Renal cortex interstitium (tissue), 15 donors: ENCODE measurements at places on chromosomes 2 and 18. TPM values are rescaled to one million over a fixed set of nuclear protein-coding genes. Genes with fewer than 3 reads are reported as not detected.

DNA sequence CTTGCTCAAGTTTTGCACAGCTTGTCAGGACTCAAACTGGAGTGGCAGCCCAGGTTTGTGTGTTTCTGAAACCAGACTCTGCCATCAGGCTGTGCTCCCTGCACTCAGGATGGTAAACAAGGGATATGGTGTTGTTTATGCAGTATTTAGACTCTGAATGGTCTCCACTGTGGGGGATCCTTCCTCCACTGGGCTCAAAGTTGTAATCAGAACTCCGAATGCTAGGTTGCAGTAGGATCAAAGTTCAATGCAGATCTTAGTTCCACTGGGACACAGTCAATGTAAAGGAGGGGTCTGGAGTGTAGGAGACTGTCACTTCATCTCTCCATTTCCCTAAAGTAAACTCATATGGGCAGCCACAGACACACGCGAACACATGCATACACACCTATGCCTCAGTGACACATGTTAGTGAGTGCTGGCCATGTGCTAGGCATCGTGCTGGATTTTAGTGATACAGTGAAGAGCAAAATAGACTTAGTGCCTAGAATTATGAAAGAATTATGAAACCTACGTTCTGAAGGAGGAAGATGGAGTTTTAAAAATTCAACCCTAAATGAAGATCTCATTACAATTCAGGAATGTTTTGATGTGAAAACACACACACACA is 6.1 kb downstream of the IL18R1 start:
- no peak for DNase-seq

DNA sequence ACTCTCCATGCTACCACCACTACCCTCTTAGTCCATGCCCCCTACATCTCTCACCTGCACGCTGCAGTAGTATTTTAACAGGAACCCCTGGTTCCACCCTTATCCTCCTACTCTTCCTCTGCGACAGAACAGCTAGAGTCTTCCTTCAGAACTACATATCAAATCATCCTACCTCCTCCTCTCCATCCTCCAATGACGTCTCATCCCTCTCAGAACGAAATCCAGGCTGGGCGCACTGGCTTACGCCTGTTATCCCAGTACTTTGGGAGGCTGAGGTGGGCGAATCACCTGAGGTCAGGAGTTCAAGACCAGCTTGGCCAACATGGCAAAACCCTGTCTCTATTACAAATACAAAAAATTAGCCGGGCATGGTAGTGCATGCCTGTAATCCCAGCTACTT is 10.3 kb upstream of the KIF3C start:
- DNase-seq: no peak

DNA sequence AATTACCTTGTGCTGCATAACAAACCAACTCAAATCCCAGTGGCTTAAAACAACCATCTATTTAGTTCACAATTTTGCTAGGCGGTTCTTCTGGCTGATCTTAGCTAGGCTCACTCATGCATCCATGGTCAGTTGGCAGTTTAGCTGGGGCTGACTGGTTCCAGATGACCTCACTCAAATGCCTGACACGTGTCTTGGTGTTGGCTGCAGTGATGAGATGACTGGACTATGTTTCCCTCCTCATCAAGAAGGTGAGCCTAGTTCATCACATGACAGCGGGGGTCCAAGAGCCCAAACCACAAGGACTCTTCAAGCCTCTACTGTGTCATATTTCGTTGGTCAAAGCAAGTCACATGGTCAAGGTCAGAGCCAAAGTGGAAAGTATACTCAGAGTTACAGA is 42.7 kb upstream of the ACTR3 start:
- DNase-seq: no peak

- no peak for DNase-seq
Observed at GRCh38 chr2:227765788-227766372, 20.2 kb downstream of the SCYGR8 start.

- no peak for DNase-seq
Observed at GRCh38 chr2:26196683-26197418, 24.0 kb downstream of the GAREM2 start.

DNA sequence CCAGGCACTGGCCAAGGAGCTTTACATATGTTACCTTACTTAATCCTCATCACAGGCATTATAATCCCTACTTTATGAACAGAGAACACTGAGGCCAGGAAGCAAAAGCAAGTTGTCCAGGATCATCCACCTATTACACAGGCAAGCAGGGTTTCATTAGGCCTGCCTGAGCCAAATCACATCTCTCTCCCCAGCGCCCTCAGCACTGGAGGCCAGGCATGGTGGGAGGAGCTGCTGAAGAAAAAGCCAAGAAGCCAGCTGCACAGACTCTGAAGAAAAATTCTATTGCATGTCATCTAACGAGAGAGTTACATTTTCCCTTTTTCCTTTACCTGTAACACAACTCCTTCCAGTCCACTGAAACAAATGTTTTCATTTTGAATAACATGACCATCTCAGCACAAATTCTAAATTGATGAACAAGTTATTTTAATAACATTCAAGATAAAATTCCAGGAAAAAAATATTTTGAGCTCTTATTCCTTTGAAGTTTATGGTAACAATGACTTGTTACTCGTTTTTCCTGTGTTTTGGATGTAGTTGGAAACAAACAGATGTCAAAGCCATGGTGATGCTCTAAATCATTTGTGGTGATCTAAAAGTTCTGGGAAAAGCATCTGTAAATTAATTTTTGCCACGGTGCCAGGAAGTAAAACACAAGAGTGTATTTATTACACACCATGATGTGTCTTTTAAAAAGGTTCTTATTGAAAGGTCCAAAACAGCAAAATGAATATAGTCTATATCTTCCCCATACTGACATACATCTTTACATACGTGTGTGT is 139.0 kb upstream of the ITGB6 start:
- DNase-seq: no peak

- DNase-seq: no peak
Observed at GRCh38 chr18:31965316-31965970, 22.5 kb upstream of the TRAPPC8 start.

DNA sequence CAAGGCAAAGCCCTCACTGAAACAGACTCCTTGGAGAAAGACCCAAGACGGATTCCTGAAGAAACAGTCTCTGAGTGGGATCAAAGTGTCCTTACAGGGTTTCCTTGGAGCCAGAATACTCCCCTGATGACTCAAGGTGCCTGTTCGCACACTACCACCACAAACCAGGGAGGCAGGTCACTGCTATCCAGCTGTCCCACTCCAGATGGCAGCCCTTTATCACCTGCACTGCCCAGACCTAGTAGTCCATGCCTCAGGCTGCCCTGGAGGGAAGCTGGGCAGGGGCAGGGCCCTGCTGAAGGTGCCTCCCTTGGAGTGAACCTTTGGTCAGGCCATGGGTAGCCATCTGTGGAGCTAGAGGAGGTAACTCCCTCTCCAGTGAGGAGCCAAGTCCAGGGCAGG is 34.1 kb downstream of the TRABD2A start:
- no peak for DNase-seq

DNA sequence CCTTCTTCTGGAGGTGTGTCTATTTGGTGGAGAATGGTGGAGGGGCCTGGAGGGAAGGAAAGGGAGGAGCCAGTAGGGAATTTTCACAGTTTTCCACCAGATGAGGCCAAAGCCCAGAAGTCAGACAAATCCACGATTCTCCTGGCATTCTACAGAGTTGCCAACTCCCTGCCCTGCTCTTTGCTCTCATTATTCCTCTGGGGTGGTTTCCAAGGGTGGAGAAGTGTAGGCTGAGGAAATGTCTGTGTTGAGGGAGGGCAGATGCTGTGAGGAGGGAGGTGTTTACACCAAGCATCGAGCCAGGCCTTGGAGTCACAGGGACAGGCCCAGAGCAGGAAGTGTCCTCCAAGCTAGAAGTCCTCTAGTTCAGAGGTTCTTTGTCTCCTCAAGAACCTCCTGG is 124.1 kb upstream of the LGALSL start:
- DNase-seq: no peak

GRCh38 chr18:74946646-74947375 is 262.1 kb downstream of the PTGR3 start:
- no peak for DNase-seq

GRCh38 chr2:130391872-130392670 is 36.2 kb downstream of the PTPN18 start:
- DNase-seq: no peak

GRCh38 chr2:2877427-2877826 is 500.2 kb downstream of the EIPR1 start:
- DNase-seq: no peak

DNA sequence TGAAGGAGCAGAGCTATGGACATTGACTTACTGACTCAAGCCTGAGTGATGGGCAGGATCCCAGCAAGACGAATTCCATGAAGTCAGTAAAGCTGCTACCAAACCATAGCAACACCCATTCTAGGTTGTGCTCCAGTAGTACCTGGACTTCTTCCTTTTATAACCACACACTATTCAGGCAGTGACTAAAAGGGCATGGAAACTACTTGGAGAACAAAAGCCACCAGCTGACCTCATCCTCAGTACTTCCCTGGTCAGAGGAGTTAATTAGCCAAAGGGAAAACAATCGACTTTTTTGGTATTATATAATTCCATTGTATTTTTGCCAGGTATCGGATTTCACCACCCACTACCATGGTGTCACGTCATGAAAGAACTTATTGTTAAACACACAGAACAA is 237.1 kb downstream of the TTC32 start:
- no peak for DNase-seq

GRCh38 chr18:37496568-37496967 is 69.0 kb downstream of the CELF4 start:
- DNase-seq: no peak

DNA sequence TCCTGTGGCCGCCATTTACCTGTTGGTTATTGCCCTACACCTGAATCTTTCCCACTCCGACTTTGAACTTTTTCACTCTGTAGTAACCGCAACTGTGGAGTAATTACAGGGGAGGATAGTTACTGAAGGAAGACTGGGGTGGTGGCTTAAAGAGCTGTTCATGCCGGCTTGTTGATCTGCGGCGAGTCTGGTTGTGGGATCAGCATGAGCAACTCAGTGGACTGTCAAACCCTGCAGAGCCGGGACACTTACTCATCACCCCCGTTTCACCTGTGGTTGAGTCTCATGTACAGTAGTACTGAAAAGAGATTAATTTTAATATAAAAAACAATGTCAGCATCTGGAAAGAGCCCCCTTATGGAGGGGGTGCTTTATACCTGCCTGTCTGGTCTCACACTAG is 2.1 kb downstream of the ASB1 start:
- no peak for DNase-seq

DNA sequence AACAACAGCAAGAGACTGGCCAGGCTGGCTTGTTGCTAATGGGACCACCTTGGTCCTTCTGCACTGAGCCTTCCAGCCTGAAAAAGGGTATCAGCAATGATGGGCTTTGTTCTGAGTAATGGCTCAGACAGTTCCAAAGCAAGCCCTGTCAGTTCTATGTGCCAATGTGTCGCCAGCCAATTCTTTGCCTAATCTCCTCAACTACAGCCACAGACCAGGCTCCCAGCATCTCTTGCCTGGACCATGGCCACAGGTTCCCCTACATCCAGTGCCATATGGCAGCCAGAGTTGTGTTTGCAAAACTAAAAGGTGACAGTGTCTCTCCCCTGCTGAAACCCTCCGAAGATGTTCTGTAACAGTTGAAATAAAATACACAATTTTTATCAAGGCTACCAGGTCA is 61.5 kb upstream of the TMEM177 start:
- no peak for DNase-seq

DNA sequence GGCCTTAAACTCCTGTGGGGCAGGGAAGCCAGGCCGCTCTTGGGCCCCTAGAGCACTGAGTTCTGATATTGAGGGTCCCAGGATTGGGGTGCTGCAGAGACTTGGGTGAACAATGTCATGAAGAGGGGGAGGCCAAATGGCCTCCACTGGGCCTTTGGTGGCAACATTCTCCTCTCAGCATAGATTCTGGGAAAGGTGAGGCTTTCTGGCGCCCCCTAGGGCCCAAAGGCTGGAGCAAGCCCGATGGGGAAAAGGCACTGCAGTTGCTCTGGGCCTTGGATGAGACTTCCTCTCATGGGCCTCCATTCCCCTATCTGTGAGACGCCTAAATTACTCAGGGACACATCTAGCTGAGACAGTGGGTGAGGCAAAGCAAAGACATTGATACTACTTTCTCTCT is 84.8 kb downstream of the ACAA2 start:
- DNase-seq: no peak

DNA sequence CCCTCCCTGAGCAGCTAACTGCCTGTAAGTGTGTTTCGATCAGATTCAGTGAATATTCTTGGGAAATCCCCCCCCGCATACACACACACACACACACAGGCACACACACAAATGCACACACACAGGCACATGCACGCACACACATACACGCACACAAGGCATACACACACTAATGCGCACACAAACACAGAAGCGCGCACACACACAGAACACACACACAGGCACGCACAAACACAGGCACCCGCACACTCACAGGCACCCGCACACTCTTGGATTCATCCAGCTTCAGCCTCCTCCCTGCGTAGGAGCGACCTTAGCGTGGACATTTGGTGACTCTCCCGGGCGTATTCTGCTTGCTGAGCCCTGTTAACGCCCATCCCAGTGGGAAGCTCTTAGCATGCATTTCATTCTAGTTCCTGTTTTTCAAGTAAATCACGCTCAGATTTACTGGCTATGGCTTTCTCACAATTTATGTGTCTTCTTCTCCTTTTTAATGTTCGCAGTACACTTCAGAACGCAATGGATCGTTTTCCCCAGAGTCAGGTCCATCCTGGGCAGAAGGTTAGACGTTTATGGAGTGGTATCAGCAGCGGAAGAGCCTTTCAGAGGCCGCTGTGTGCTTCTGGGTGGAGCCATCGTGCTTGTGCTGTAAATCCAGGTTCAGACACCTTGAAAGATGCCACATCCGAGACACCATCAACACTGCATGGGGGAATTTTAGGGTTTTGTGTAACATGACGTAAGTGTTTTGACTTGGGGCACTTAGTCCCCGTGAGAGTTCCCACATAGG is 656.6 kb downstream of the GALR1 start:
- no peak for DNase-seq

DNA sequence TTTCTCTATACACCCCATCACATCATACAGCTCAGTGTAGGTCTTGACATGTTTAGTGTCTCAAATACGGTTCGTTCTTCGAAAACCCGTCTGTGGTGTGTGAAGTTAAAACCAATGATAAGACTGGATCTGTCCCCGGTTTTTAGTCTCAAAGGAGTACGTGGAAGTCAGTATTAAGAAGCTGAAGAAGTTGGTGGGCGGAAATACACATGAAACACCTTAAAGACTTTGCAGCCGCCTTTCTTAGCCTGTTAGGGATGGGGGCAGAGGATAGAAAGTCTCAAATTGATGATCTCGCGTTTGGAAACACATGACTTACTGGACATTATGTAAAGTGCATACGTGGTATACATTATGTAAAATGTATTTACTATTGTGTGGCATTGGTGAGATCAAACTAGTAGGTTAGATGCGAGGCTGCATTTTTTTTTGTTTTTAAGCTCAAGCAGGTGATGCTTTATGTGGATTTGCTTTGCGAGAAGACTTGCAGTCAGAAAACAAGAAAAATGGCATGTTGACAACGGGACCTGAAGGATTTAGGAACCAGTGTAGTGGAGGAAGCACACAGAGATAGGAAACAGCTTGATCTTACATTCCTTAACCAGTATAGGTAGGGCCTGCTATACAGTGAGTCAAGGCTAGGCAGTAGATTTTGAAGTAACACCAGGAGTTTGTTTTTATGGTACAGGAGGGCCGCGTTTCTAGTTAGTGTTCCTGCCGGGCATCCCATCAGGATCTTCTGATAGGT is 1.2 kb downstream of the CNOT11 start:
- no peak for DNase-seq

GRHL1 gene
- 4.7 TPM for polyA plus RNA-seq

HOXD9 gene
- 99.6 TPM for polyA plus RNA-seq

PJVK gene
- 20.0 TPM for polyA plus RNA-seq

GAL3ST2 gene
- polyA plus RNA-seq: 0.88 TPM

CHMP3 gene
- 145 TPM for polyA plus RNA-seq

E2F6 gene
- polyA plus RNA-seq: 22.3 TPM

PLB1 gene
- polyA plus RNA-seq: 1.5 TPM

GAD1 gene
- polyA plus RNA-seq: 3.1 TPM

ABCB11 gene
- 0.05 TPM for polyA plus RNA-seq

DNMT3A gene
- 91.0 TPM for polyA plus RNA-seq

TOGARAM2 gene
- 0.61 TPM for polyA plus RNA-seq
